Panc1 (cell line): ENCODE measurements at places on chromosomes 1 and 21. TPM values are rescaled to one million over a fixed set of nuclear protein-coding genes. Genes with fewer than 3 reads are reported as not detected.

Gene OVAAL
- total RNA-seq = not detected

Gene DPT
- total RNA-seq = not detected

Gene NBPF6
- total RNA-seq = not detected

Gene LRRC52
- not detected for total RNA-seq

Gene ODR4
- 16.6 TPM for total RNA-seq

Gene SLC35F3
- 19.1 TPM for total RNA-seq

Gene MMP23B
- 5.0 TPM for total RNA-seq

Gene DEPDC1
- 43.0 TPM for total RNA-seq

Gene PCBP3
- total RNA-seq = not detected

Gene SYCP1
- not detected for total RNA-seq

Gene ATP5PF
- total RNA-seq = 103 TPM
